ENCODE measurements at places on chromosomes 16 and 17.

GRCh38 chr16:47043200-47043599, 69.7 kb upstream of the DNAJA2 start:
- DNase-seq: no peak

DNA sequence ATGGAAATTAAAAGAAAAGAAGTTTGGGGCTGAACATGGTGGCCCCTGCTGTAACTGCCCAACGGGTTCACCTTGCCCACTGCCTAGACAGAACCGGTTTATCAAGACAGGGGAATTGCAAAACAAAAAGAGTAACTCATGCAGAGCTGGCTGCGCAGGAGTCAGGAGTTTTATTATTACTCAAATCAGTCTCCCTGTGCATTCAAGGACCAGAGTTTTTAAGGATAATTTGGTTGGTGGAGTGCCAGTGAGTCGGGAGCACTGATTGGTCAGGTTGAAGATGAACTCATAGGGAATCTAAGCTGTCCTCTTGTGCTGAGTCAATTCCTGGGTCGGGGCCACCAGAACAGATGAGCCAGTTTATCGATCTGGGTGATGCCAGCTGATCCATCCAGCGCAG, 4.4 kb upstream of the SCPEP1 start:
- no peak for DNase-seq

GRCh38 chr16:89629827-89630610, 16.6 kb downstream of the DPEP1 start:
- DNase-seq: no peak

GRCh38 chr17:10305398-10305797, 67.4 kb downstream of the MYH13 start:
- DNase-seq: no peak

- DNase-seq: no peak
Measured at GRCh38 chr16:79792664-79793351, 192.3 kb upstream of the MAF start.

DNA sequence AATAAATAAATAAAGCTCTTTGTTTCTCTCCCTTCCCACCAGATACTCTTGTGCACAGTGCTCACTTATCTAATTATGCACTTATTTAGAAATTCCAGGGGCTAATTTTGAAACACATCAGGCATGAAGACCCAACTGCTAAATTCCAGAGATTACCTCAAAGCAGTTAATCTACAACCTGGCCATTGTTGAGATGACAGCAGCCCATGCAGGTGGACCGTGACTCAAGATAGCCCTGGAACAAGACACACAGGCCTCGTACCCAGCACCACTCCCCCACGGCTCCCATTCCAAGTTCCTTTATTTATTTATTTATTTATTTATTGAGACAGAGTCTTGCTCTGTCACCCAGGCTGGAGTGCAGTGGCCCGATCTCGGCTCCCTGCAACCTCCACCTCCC, 60.1 kb upstream of the NPEPPS start:
- DNase-seq: no peak

- DNase-seq: no peak
Measured at GRCh38 chr17:39679521-39680192, 8.2 kb downstream of the PGAP3 start.

- DNase-seq: peak; percentile 14
Measured at GRCh38 chr17:48541577-48542113, 3.3 kb downstream of the HOXB2 start.

- no peak for DNase-seq
Measured at GRCh38 chr16:24668481-24669061, 60.9 kb upstream of the TNRC6A start.

GRCh38 chr17:73340093-73340596, 28.3 kb upstream of the CDC42EP4 start:
- no peak for DNase-seq

DNA sequence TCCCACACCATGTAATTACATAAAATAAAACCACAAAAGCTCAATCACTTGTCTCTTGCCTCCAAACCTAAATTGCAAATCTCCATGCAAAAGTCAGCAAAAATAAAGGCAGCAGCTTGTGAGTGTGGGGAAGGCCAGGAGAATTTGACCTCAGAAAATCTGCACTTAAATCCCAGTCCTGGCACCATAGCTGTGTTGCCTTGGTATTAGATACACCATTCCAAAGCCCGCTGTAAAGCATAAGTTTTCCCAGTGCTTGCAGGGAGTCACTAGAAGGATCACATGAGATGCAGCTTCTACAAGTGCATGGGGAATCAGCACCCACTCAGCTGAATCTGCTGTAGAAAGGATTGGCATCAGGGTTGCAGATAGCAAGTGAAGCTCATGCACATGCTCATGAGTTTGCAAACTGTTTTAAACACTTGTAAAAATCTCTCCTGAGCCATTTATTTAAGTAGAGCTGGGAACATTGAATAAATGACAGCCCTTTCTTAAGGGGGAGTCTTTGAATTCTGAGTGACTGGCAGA, 495.0 kb upstream of the HSBP1 start:
- no peak for DNase-seq

DNA sequence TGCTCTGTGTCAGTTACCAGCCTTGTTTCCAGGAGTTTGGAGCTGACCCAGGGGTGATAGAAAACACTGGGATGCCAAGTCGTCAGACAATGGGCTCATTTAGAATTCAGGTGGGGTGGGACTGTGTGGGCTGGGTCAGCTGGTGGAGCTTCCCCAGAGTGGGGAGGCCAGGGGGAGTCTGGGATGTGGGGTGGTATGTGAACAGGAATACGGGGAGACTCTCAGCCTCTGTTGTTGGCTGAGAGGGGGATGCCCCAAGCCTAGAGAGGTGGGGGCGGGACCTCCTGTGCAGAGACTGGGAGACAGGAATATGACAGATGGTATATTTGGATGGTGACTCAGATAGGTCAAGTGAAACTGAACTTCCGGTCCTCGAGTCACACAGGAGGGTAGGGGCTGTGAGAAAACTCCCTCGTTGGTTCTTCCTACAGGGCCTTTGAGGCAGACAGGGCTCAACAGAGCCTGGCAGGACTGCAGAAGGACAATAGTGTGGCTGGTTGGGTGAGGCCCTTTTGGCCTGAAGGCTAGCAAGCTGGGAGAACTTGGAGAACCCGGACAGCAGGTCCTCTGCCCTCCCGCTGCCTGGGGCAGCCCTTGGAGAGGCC, 23.7 kb downstream of the CDH1 start:
- DNase-seq: no peak

DNA sequence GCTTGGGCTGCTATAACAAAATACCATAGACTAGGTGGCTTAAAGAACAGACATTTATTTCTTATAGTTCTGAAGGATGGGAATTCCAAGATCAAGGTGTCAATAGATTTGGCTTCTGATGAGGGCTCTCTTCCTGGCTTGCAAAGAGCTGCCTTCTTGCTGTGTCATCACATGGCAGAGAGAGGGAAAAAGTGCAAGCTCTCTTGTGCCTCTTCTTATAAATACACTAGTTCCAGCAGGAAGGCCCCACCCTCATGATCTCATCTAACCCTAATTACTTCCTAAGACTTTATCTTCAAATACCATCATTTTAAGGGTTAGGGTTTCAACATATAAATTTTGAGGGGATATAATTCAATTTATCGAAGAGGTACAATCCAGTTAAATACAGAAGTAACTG, 30.6 kb downstream of the ABCA9 start:
- DNase-seq: no peak

DNA sequence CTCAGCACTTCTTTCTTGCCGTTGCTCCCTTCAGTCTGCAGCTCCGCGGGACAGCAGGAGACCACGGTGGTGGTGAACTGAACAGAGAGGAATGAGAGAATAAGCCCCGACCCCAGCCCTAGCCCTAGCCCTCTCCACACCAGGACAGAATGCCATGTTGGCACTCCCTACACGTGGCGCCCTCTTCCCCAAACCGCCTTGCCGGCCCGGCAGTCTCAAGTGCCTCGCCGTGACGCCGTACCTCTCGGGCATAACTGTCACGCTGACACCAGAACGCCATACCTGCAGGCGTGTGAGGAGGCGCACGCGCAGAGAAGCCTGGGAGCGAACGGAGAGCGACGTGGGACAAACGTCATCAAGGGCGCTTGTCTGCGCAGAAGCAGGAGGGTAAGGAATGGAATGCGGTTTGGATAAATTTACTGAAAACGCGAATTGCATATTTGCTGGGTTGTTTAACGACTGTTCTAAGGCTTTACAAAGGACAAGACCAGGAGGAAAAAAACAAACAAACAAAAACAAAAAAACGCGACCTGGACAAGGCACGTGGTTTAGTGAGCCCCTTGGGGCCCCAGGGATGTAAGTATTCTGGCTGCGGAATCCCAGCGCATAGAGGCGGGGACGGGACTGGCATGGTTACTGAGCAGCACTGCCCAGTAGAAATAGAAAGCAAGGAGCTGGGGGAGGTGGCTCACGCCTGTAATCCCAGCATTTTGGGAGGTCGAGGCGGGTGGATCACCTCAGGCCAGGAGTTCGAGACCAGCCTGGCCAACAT, at the start of gene AARSD1:
AARSD1 (minus strand) TSS at position 294 of the 772 bp plus-strand sequence; CDS start at position 280, 14 bp downstream.
- DNase-seq: peak; percentile 76

GRCh38 chr17:16463358-16464302, 28.4 kb downstream of the LRRC75A start:
- DNase-seq: no peak

DNA sequence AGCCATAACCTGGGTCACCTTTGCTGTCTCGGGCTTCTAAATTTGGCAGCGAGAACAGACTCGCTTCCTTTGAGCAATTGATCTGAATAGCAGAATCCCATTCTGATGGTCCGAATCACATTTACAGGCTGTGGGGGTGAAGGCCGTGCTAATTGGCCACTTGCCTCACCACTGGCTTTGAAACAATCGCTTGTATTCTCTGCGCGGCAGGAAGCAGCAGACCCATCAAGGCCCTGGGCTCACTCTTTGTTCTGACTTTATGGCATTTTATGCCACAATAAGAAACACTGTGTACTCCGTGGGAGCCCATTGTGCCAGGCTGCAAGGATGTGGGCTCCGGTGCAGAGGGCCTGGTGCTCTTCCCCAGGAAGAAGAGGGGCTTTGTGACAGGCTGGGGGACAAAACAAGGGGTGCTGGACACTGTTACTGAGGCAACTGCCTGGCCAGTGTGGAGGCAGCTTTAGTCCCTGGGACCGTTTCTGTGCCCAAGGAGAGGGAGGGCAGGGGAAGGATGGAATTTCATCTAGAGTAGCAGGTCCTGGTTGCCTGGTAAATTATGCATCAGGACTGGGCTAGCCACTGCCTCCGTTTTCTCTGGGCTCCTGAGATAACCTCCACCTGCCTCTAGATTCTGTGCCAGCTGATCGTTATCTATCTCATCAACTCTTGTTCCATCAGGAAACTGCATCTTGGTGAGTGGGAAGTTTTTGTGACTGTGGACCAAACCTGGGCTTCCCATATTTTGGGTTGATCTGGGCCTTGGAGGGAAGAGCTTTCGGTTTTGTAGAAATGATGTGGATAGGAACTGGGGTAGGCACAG, 78.5 kb downstream of the MRC2 start:
- no peak for DNase-seq

DNA sequence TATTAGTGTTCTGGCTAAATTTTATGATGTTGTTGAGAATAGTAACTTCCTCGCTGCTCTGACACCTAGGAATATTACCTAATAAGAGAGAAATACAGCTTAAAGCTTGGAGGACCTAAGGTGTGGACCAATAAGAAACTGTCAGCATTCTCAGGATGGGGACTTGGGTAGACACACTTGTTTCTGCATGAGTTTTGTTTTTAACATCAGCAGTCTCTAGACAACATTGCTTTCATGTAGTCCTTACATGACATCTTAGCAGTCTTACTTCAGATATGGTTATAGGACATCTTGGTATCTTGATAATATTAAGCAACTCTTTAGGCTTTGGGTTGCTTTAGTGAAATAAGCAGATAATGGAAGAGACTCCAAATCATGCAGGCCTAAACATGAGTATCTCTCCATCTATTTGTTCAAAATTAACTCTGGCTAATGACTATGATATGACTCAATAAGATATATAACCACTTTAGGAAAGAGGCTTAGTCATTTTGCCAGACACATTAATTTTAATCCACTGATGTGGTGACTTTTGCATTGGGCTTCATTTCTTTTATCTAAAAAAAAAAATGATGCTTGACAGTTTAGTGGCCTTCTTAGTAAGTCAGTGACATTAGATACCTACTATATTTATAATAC, 84.5 kb downstream of the WNT3 start:
- DNase-seq: no peak

DNA sequence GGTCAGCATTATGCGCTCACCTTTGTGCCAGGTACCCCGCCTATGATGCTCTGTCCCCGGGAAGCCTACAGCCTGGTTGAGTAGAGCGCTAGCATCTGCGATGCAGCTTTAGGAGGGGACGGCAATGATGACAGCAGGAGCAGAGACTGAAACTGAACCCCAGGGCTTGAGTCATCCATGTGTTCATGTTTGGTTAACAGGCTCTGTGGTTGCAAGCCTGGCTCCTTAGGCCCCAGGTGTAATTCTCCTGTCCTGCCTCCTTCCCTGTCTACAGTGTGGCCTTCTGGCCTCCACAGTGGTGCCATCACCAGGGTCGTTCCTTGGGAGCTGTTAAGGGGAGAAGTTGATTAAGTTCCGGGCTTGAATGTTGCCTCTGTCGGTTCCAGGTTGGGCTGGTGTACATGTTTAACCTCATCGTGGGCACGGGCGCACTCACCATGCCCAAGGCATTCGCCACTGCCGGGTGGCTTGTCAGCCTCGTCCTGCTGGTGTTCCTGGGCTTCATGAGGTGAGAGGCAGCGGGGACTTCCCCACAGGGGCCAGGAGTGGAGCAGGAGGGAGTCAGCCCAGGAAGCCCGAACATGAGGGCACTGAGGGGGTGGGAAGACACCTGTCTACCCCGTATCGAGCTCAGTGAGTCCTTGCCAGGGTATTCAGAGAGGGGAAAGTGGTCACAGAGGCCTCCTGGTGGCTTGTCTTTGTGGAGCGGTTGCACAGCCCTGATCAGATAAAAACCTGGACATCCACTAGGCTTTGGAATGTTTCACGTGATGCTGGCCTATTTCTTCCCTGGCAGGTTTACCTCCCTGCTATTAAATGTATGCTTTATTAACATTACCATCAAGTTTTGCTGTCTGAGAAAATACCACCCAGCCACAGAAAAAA, 9.2 kb upstream of the NAT9 start:
- no peak for DNase-seq

DNA sequence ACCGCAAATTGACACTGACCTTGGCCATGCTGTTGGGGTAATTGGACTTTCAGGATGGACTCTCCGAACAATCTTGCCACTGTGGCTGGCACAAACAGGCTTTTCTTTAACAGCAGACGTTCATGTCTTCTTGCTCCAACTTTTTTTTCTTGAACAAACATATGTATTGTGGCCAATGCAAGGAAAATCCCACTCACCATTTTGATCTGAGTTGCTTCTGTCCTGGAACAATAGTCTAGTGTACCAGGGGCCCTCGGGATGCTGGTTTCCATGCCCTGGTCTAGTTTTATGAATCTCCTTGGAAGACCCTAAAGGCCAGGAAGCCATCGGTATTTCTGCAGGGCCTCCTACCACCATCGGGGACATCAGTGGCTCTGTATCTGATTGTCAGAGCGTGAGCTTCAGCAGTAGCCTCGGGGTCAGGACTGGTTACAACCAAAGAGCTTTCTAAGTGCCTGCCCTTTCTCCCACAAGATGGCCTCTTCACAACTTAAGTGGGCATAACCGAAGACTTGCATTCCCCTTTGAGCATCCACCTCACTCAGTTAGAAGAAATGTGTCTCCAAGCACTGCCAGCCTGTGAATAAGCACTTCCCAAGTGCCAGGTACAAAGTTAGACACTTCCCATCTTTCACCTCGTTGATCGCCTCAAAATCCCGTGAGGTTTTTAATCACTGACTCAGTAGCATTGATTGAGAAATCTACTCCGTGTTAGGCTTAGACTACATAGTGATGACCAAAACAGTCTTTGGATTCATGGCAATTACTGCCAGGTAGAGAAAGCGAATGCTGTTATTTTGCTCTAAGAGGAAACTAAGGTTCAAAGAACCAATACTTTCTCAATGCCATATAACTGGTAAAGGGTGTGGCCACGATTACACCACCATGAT, 87.0 kb upstream of the TBX2 start:
- no peak for DNase-seq
